Peyer's patch (tissue), 4 donors: ENCODE measurements at places on chromosomes 11 and 22.
A peak's percentile ranks its signal among the peaks of the same experiment; 100 is the strongest.

- no peak for DNase-seq
Measured at GRCh38 chr11:32385998-32386397, 49.3 kb downstream of the WT1 start.

DNA sequence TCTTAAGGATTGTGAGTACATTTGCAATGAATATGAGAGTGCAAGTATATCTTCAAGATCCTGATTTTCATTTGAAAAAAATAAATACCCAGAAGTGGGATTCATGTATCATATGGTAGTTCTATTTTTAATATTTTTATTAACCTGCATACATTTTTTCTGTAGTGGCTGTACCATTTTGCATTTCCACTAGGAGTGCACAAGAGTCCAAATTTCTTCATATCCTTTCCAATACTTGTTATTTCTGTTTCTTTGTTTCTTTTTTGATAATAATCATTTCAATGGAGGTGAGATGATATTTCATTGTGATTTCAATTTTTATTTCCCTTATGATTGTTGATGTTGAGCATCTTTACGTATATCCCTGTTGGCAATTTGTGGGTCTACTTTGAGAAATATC is 759.8 kb upstream of the CNTN5 start:
- DNase-seq = no peak

DNA sequence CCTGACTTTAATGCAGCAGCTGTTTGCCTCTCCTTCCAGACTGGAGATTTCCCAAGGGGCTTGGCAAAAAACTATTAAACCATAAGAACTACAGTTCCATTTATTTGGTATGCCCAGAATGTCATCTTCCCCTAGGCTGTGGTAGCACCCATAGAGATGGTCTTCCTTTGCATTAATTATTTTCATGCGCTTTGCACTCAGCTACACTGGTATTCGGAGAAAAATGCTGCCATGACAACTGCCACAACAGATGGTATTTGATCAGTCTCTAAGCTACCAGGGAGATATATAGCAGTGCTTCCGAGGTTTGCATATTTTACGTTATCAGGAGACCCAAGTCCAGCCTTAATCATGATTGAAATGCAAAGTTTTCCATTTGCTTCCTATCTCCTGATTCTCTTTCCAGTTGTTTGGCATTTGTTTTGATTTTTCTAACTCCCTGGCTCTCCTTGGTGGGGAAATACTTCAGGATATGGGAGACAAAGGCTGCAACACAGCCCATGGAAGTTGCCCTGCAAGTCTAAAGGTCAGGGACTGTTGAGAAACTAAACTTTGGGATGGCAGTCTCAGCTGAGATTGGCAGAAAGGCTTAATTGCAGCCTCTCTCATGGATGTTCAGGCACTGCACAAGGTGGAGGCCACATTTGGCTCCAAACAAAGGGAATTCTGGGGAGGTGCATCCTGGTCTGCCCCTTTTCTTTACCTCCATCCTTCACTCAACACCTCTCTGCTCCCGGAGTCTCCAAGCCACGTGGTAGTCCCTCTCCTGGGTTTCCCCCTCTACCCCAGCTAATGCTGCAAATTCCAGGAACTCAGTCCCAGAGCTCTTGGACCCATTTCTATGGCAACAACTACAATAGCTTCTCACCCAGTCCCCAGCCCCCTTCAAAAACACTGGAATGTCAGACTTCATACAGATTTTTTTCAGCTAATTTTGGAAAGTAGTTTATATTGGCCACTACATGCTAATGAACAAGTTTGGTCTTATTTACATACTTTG is 151.8 kb downstream of the NAV2 start:
- DNase-seq = no peak

DNA sequence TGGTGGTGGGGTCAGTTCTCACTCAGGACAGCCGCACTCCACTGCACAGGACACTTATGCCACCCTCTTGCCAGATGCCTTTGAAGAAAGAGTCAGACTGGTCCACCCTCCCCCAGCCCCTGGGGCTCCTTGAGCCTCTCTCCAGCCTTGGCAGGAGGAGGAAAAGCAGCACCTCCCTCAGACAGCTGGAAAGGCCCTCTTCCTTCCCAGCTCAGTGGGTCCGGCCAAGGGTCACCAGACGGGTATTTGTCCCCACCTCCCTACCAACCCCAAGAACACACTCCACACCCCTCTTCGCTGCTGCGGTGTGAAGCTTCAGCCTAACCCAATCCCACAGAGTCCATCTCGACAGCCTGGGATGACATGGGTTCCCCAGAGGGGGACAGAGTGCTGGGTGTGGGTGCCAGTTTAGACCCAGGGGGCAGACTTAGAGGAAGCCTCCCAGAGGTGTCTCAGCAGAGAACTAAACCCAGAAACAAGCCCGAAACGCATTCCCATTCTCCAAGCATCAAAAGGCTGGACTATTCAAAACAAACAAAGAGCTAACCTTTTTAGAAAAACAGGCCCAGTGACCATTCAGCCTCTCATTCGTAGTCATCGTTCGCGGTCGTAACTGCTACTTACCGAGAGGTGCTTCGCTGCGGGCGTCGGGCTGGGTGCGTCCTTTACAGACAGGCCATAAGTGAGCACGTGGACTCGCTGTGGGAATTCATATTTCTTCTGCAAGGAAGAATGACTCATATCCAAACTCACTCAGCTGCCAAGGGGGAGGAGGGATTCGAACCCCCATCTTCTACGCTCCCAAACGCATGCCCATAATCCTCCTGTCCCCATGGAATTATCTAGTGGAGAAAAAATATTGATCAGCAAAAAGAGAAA is 57.5 kb upstream of the ANO1 start:
- no peak for DNase-seq

GRCh38 chr11:94837317-94837716 is 69.2 kb downstream of the AMOTL1 start:
- no peak for DNase-seq

DNA sequence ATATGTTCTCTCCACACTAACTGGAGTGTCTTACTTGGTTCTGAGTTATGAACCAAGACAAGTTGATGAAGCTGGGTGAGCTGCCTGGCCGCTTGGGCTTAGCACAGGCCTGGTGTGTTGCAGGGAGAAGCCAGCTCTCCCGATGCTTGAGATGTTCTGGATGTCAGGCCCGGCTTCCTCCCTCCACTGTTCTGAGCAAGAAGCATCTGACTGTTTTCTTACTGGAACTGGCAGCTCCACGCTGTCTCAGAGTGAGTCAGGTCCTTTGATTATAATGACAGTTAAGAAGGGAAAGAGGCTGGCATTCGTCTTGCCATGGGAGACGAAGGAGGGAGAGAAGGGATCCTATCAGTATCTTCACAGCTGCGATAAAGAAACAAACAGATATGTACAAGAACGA is 46.5 kb upstream of the CRTAM start:
- DNase-seq = no peak

DNA sequence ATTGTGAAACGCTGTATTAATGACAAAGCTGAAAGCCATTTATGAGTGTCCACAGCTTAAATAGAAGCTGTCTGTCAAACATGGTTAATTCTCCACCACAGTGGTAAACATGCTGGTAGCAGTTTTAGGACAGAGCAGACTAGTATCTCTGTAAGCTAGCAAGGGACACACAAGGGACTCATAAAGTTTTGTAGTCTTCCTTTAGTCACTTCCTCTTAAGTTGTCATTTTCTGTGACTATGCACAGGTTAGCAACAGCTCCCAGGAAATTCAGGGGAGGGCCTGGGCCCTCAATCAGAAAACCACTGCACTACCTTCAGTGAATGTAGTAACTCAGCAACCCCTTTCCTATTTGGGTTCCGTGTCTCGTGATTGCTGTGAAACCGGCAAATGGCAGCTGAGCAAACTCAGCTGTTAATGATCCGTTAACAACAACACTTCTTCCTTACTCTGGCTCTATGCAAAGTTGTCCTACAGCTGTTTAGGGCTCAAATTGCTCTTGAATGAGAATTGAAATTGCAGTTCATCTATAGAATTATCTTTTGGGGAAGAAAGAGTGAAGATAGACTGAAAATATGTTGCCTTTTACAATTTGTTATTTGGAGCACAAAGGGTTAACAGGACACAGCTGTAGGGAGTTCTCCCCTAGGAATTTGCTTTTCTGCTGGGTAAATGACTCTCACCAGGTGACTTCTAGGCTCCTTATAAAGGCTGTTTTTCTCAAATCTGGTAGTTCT is at the start of gene MMP26:
TSS of gene MMP26 (plus strand) at position 731 of the 736 bp plus-strand sequence.
- no peak for DNase-seq

- no peak for DNase-seq
Measured at GRCh38 chr22:39724390-39724789, 153.8 kb downstream of the CACNA1I start.

DNA sequence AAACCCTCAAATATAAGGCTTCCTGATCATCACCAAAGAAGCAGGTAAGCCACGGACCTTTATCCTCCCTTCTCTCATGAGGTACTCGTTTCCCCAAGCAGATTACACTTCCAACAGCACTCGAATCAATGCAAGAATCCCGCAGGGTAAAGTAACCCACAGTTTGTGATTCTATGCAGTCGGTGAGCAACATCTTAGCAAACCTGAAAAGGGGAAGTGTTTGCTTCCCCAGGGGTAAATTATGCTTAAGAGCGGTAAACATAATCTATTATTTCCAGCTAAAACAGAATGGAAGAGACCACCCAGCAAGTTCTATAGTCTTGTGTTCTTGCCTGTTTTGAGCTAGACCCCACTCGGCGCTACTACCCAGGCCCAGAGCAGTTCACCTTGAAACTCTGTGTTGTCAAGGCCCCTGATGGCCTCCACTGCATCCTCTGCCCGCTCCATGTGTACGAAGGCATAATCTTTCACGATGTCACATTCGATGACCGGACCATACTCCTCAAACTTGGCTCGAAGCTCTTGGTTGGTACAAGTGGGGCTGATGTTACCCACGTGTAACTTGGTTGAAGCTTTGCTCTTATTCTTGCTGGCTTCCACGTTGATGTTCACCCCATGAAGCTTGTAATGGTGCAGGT is 1.3 kb downstream of the RBM4B start:
- DNase-seq = no peak

DNA sequence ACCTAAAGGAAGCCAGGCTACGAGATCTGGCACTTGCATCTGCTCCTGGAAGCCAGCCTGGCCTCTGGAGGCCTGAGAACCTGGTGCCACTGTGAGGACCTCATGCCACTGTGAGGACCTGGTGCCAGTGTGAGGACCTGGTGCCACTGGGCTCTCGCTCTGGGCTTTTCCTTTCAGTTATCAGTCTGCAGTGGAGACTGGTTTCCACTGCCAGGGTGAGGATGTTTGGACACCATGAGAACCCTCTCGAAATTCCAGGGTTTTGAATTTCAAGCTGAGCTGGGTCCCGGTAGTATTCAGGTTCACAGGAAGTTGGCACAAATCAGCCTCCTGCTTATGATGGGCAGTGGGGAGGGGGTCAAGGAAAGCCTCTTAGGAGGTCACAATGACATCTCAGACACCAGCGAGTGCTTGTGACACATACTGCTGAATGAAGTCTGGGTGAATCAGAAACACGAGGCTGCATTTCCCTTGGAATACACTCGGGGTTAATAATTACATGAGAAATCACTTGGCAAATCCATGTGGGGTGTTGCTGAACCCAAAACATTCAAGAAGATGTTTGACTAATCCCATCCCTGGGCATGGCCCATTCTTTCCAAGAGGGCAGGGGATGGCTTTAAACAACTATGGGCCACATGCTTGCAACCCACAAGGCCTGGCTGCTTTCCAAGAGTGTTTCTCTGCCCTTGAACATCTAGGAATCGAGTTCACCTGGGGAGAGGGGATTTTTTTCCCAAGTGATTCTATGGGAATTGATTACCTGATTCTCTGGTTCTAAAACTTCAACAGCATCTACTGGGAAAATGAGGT is 60.2 kb downstream of the LINC01488 start:
- DNase-seq = peak; percentile 18

- DNase-seq = no peak
Measured at GRCh38 chr11:117037975-117038350, 60.3 kb downstream of the SIK3 start.

DNA sequence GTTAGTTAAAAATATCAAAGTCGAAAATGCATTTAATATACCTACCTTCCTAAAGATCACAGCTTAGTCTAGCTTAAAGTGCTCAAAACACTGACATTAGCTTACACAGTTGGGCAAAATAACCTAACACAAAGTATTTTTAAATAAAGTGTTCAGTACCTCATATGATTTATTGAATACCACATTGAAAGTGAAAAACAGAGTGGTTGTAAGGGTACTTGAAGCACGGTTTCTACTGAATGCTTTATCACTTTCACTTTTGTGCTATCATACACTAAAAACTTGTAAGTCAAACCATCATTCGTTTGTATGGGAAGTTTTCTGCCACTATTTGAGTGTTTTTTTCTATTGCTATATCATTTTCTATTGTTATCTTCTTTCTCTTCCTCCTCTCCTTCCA is 36.6 kb downstream of the ZBTB44 start:
- no peak for DNase-seq

DNA sequence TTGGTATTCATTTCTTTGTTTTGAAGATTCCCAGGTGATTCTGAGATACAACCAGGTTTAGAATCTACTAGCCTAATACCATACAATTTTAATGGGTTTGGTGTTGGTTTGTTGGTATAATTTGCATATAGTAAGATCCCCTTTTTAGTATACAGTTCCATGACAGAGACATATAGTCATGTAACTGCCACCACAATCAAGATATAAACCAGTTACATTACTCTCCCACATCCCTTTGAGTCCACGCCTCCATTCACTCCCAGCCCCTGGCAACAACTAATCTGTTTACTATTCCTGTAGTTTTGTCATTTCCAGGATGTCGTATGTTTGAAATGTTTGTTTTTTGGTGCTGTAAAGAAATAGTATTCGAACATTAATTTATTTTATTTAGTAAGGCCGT is 4.3 kb downstream of the ASRGL1 start:
- DNase-seq = no peak

DNA sequence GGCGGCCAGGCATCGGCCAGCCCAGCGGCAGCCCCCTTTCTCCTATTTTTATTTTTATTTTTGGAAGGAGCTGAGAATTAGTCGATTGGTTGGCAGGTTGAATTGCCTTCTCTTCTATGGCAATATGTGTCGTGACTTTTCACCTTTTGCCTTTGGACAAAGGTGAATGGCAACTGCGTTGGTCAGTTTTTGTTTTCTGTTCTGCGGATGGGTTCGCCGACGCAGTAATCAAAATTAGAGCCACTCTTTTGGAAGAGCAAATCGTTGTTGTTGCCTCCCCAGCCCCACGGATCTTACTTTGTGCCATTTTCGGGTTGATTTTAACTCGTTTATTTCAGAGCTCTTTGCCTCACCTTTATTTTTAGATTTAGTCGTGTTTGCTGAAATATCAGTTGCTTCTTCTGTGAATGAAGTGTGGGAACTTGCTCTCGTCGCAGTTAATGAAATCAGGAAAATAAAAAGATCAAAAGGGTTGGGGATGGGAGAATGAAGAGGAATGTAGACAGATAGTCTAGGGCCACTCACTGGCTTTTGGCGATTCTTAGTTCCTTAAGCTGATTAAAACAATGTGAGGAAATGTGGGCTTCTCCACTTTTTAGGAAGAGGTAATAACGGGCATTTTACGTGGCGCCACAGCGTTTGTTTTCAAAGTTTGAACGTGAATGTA is 1.6 kb downstream of the CECR2 start:
- DNase-seq = no peak
